ENCODE measurements at places on chromosomes 7 and 10.

- no peak for DNase-seq
Measured at GRCh38 chr7:34061149-34061548, 155.8 kb downstream of the BMPER start.

DNA sequence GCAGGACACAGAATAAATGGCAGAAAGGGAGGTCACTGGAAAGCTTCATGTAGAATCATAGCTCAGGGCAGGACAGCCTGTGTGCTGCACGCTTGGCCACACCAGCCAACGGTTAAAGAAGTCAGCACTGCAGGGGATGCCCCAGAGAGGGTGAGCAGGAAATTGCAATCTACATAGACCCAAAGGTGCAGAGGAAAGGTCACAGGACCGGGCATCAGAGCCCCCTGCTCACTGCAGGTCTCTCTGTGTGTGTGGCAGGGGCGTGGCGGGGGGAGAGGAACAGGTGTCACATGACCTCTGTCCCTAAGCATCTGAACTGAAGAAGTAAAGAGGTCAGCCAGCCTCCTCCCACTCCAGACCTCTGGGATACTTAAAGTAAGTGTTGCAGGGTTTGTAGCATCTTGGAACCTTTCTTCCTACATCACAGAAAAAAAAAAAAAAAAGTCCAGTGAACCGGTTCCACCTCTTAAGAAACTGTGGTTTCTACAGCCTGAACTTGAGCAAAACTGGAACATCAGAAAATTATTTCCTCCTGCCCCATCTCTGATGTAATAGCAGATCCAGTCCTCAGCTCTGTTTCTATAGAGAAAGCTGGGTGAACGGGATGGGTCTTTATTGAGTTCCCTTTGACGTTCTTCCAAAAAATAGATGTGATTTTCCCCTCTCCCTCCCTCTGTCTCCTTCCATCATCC, 64.3 kb downstream of the RGS10 start:
- DNase-seq: peak; percentile 19

DNA sequence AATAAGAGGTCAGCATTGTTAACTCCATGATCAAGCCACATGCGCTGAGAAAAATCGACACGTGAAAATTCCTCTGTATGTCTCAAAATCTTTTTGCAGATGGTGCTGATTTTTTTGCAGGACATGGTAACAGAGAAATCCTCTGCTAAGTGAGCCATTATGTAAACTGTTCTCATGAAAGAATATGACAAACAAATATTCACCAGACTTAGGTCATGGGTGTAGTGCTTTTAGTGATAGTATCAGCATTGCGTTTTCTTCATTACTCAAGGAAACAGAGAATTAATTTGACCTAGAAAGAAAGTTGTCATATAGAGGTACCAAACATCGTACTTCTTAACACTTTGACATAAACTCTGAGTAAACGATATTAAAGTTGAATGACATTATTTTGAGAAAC, 34.7 kb downstream of the ADRB1 start:
- DNase-seq: no peak

- no peak for DNase-seq
Measured at GRCh38 chr7:148719753-148720152, 21.1 kb downstream of the CUL1 start.

- no peak for DNase-seq
Measured at GRCh38 chr10:48657416-48657815, 27.3 kb upstream of the WDFY4 start.

GRCh38 chr7:138352570-138353461, 107.2 kb upstream of the TRIM24 start:
- DNase-seq: no peak

DNA sequence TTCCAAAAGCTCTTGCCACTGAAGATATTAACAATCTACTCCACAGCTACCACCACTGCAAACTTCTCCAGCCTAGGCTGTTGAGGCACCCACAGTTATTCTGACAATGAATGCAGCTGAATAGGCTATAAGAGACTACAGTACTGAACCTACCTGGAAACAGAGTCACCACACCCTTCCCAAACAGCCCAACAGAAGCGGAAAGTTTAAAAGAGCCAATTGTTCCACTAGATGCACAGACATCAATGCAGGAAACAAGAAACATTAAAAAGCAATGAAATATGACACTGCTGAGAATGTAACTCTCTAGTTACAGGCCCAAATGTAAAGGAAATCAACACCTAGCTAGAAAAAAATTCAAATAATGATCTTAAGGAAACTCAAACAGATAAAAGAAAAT, 64.5 kb upstream of the PLA2G12B start:
- DNase-seq: no peak

- no peak for DNase-seq
Measured at GRCh38 chr10:62817121-62817765, 1.1 kb upstream of the EGR2 start.

DNA sequence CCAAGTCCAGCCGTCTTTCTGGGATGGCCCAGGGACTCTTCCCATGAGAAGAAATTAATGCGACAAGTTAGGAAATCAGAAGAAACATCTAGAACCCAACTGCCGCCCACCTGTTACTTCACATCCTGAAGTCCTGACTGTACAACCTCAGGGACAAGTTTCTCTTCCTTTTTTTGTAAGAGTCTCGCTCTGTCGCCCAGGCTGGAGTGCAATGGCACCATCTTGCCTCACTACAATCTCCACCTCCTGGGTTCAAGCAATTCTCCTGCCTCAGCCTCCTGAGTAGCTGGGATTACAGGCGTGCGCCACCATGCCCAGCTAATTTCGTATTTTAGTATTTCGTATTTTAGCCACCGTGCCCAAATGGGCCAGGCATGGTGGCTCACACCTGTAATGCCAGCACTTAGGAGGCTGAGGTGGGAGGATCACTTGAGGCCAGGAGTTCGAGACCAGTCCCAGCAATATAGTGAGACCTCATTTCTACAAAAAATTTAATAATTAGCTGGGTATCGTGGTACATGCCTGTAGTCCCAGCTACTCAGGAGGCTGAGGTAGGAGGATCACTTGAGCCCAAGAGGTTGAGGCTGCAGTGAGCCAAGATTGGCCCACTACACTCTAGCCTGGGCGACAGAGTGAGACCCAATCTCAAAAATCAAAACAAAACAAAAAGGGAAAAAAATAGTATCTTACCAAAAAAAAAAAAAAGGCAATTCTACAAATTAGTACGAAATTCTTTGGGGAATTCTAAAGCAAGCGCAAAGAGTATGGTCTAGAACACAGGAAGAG, 20.8 kb downstream of the LAT2 start:
- no peak for DNase-seq

DNA sequence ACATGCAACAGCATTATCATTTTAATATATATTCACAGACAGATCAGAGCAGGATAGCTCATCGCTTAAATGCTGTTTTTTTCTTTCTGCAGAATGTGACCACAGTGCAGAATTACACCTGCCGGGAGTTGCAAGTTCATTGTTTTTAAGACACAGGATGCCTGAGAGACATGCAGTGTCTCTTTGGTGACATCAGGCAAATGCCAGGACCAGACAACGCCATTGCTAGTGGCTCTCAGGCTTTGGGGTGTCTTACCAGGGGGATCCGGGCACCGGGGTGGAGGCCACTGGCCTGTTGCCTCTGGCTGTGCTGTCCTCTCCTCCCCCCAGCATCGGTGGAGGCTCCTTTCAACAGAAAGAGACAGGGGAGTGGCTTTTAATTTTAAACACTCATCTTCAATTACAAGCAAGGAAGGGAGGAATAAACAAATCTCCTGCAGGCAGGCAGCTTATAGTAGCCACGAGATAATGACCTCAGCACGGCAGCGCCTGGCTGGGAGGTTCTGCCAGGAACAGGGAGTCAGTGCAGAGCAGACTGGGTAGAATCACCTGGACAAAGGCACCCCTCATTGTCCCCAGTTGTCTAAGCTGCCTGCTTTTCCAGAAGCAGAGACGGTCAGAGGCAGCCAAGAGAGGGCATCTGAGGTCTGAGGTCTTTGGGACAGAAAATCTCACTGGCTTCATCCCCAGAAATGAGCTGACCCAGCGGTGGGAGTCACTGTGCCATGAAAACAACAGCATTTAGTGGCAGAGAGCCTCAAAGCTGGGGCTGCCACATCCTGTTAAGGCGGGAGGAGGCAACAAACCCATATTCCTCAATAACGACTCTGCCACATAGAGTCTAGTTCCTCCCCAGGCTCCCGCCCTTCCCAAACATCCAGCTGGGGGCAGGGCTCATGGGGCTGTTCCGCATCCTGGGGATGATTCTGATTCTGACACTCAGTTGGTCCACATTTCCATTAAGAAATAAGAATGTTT, 148.4 kb downstream of the TCERG1L start:
- no peak for DNase-seq

DNA sequence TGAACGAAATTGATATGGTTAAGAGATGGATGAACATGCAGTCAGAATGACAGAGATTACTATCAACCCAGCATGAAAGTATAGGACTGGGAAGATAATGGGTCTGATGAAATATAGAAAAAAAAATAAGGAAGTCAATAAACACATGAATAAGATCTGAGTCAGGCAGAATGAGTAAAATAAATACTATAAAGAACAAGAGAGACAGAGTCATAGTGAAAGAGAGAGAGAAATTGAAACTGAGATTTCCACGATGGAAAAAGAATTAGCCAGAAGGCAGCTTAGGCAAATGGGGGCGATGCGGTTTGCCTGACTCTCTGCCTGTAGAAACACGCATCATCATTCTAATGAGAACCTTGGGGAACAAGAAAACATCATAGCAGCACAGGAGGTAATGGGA, 26.6 kb downstream of the SEMA3D start:
- DNase-seq: no peak

GRCh38 chr10:14556285-14556956, 218.3 kb downstream of the FAM107B start:
- peak; percentile 35 for DNase-seq

DNA sequence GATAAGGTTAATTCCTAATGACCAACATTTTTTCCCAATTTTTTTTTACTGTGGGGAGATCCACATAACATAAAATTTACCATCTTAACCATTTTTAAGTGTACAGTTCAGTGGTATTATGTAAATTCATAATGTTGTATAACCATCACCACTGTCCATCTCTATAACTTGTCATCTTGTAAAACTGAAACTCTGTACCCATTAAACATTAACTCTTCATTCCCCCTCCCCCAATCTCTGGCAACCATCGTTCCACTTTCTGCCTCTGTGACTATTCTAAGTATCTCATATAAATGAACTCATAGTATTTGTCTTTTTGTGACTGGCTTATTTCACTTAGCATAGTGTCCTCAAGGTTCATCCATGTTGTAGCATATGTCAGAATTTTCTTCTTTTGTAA, 46.0 kb upstream of the HPS1 start:
- no peak for DNase-seq

- DNase-seq: no peak
Measured at GRCh38 chr7:13457790-13458189, 531.7 kb downstream of the ETV1 start.

DNA sequence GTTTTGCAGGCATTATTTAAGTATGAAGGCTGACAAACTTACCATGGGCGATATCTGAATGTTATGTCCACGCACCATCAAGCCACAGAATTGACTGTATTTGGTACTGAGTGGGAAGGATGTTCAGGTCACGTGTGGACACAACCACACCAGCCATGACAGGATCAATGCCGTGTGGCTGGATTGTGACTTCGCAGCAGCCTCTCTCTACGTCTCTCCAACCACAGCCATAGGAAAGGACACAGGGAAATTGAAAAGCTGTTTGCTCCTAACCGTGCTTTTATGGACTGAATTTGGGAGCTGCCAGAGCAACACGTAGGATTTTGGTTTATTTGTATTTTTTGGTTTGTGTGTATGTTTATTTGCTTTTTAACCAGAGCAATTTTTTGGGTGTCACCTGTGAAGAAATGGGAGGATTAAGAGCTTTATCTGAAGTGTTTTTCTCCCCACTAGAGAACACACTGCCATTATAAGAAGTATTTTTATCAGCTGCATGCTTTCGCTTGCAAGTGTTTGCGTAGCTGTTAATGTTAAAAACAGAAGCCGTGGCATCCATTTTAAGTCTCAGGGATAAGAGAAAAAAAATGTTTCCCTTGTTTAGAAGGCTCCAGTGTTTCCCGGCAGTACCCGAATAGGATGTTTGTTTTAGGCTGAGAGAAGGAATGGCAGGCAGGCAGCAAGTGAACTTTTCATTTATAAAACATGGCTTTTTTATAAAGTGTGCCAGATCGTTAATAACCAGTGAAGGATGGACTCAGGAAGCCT, 401.1 kb upstream of the NFE2L3 start:
- no peak for DNase-seq

DNA sequence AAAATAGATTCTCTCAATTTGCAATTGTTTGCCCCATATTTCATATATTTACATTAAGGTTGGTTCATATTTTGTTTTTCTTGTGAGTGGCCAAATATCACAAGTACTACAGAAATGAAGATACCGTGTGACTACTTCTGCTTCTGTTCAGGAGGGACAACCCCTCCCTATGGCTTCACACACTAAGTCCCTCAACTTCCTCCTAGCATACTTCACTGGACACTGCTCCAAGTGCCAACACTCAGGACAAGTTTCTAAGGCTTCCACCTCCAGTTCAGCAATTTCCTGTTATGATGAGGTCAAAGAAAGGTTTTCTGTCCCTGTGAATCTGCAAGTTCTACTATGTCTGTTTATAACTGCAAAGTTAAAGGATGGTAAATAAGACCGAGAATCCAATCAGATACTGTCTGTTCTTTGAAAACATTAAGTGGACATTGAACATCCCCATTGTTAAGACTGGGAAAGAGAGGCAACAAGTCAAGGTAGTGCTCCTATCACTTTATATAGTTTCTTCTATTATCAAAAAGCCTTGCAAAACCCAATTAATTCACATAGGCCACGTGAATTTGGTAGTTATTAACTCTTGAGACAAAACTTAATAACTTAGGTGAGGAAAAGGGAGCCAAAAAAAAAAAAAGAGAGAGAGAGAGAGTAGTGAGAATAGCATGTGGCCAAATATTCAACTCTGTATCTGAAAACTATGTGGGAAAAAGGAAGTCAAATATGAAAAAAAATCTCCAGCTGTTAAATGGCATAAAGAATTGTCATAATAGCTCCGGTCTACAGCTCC, 81.3 kb upstream of the DKK1 start:
- DNase-seq: no peak

DNA sequence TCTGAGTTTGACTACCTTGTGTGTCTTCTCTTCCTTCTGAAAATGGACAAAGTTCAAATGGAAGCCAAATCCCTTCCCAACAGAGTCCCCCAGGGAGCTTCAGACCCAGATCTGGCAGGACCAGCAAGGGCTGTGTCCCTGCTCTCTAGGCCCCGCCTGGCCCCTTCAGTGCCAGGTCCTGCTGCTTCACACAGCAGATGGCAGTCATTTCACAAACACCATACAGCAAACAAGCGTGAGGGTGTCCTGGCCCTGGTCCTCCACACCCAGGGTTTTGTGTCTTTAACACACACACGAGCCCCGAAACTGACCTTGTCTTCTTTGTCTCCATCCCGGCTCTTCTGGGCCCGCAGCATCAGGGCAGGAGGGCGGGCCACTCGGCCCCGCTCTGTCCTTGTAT, 145.0 kb downstream of the TCERG1L start:
- no peak for DNase-seq

DNA sequence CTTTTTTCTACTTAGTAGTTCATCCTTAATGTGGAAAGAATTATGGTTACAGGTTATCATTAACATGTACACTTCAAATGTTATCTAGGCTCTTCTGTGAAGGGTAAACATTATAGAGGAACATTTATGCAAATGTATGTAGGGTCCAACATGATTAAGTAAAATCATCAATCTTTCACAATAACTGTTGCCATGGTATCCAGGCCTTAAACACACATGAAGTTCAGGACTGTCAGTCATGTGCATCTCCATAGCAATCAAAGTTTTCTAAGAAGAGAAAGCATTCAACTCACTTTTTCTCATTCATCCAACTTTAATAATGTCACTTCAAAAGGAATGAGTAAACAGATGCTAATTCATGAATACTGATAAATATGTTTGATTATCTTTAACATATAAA, 83.6 kb downstream of the DNAJC1 start:
- DNase-seq: no peak

GRCh38 chr10:59814878-59815277, 61.6 kb upstream of the MRLN start:
- no peak for DNase-seq
